Small intestine (tissue), 16 donors: ENCODE measurements at places on chromosomes 1 and 21. TPM values are rescaled to one million over a fixed set of nuclear protein-coding genes. Genes with fewer than 3 reads are reported as not detected.

DNA sequence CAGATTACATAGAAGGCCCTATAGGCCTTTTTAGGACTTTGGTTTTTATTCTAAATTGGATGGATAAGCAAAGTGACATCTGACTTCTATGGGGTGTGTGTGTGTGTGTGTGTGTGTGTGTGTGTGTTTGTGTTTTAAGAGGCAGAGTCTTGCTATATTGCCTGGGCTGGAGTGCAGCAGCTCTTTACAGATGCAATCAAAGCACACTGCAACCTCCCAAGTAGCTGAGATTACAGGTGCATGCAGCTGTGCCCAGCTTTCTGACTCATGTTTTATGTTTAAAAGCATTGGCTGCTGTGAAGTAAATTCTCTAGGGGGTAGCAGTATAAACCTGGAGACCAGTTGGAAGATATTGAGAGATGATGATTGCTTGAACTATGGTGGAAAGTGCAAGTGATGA lies 12.4 kb upstream of the EVI5 start:
- no peak for DNase-seq

GRCh38 chr1:53513846-53514245 lies 54.6 kb downstream of the DMRTB1 start:
- no peak for DNase-seq

DNA sequence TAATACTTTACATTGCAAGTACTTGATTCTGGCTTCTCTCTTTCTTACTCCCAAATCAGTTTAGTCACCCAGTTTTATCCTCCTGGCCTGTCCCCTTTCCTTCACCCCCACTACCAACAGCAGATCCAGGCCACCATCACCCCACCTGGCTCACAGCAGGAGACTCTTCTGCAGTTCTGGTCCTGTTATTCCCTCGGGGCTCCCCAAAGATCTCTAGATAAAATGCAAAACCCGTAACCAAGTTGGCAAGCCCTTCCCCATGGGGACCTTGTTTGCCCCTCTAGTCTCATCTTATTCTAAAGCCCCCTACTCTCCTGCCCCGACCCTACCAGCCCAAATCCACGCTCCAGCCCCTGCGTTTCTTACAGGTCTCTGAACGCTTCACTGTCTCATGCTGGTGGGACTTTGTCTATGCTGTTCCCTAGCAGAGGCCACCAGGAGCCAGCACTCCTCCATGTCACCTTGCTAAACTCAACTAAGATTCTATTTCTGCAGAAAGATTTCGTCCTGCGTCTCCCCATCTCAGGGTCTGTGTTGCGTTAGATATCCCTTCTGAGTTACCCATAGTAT lies 4.0 kb downstream of the ABCG1 start:
- no peak for DNase-seq

DNA sequence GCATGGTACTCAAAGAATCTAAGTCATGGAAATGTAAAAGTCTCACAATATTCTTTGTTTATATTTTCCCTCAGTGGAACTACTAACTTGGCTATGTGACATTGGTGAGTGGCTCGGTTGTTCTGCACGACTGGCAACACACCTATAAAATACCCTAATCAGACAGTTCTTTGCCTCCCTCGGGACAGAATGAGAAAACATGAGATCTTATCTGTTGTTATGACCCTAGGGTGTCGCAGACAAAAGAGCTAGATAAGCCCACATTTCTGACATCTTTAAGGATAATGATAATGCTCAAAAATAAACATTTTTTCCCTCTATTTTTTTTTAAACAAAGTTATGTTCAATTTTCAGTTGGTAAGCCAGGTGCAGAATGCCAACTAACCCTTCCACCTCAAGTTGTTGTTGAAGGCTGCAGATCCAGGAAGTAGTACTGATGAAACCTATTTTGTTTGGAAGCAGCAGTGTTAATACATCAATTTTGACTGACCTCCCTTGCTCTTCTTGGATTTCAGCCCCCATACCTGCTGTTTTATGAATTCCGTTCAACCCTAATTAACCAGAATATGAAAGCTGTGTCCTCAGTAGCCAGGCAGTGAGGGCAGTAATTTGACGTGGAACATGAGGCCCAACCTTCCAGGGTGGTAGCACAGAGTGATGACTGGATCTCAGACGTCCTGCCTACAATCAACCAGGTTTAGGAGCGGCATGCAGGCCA lies 108.7 kb upstream of the DUSP10 start:
- DNase-seq, result no peak

DNA sequence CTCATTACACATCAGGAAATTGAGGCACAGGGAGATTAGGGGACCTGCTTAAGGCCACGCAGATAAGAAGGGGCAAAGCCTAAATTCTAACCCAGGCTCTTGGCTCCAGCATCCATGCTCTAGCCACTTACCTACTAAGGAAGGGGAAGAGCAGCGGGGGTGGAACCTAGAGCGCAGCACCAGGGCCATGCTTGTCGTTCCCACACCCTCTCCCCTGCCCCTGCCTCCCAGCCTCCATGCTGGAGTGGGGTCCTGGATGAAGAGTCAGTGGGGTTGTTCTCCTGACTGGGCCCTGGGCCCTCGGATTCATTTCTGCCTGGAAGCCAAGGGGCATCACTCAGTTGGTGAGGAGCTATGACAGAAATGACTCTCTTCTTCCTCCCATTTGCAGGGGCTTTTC lies 133.3 kb downstream of the FOXD2 start:
- no peak for DNase-seq

- no peak for DNase-seq
These were observed 10.0 kb downstream of the CLDN19 start for GRCh38 chr1:42730002-42730401.

DNA sequence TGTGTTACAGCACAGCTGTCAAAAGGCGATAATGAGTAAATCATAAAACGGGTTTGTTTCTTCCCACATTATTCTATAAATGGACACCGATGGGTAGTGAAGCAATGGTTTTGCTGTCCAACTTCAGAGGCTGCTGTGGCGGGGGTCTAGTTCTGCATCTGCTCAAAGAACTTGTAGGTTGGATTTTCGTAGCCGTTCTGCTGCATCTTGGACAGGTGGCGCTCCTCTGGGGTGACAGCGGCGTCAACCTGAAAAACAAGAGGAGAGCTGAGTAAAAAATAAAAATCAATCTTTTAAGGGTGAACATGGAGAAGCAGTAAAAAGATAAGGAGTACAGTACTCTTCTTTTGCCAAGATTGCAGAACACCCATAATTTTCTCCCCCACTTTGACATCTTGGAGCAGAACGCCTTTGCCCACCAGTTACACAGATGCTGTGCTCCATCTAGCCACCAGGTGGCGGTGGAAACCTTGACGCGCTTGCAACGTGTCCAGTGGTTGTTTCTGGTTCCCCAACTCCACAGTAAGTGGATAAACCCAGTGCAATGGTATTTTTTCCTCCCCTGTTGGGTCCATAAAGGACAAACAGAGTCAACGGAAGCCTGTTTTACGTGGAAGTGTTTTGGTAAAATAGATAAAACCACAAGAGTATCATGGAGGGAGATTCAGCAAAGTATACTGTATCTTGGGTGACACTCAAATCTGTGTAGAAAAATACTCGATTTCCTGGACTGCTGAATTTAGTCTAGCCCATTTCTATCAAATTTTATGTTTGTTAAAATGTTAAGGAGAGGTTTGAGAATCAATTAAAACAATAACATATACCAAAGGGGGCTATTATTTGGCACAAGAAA lies 147.0 kb downstream of the GABPA start:
- DNase-seq, result peak; percentile 79

- DNase-seq, result no peak
These were observed 11.9 kb upstream of the CAPN2 start for GRCh38 chr1:223700388-223700918.

GRCh38 chr1:44664730-44665370 lies 9.4 kb downstream of the TMEM53 start:
- DNase-seq, result no peak

- no peak for DNase-seq
These were observed 43.6 kb upstream of the EDN2 start for GRCh38 chr1:41528106-41528505.

DNA sequence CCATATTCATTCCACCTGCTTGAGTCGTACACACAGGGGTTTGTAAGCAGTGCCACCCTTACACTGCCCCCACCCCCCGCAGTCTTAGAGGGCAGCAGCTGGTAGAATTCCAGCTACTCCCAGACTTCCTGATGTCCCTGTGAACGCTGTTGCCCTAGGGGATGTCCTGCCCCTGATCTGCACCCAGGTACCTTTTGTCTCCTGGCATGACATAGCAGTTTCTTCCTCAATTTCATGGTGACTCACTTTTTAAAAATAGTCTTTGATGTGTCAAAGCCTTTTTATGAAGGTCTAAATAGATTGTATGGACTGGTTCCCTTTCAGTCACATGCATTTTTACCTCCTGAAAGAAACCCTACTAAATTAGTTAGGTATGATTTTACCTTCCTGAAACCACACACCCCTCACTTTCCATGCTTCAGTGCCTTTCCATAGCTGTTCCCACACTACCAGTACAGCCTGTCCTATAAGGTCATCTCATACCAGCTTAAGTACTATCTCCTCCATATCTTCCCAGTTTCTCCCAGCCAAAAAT lies 76.4 kb downstream of the ST3GAL3 start:
- no peak for DNase-seq

DNA sequence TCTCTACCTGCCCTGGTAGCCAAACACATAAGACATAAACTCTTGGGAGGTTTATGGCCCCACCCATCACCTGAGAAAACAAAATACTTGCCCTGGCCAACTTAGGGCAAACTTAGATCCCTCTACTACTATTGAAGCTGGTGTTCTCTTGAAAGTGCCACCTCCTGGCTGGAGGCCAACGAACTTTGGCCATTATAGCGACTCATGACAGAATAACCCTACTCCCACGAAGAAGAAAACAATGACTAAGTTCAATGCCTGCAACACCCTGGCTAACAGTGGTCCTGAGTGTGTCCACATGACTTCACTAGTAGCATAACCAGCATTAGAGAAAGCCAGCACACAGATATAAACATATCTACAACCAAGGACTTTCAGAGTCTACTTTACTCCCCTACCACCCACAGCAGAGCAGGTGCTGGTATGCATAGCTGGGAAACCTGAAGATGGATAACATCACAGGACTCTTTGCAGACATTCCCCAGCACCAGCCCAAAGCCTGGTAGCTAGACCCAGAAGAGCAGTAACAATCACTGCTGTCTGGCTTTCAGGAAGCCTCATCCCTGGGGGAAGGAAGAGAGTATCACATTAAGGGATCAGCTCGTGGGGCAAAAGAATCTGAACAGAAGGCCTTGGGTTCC lies 81.0 kb downstream of the SLC30A10 start:
- peak; percentile 87 for DNase-seq

DNA sequence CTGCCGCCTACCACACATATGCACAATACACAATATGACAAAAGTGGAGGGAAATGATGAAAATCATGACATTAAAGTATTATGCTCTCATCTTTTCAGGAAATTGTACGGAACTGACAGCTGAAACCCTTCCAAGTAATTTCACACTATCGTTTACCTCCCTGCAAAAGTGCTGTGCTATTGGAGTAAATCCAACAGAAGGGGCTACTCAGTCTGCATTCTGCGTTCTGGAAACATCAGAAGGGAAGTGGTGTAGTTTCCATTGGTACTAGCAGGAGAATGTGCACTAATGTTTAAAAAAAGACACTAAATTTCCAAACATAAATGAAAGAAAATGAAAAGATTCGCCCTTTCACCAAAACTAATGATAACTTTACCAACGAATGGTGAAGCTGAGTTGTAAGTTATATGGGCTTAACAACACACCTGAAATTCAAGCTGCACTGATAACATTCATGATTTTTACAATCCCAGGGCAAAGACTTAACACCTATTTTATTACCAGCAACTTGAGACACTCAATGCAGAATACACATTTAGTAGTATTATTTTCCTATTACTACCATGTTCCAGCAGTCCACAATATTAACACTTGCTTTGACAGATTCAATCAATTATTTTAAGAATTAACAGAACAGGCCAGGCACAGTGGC lies 3.2 kb downstream of the DENND1B start:
- peak; percentile 68 for DNase-seq

DNA sequence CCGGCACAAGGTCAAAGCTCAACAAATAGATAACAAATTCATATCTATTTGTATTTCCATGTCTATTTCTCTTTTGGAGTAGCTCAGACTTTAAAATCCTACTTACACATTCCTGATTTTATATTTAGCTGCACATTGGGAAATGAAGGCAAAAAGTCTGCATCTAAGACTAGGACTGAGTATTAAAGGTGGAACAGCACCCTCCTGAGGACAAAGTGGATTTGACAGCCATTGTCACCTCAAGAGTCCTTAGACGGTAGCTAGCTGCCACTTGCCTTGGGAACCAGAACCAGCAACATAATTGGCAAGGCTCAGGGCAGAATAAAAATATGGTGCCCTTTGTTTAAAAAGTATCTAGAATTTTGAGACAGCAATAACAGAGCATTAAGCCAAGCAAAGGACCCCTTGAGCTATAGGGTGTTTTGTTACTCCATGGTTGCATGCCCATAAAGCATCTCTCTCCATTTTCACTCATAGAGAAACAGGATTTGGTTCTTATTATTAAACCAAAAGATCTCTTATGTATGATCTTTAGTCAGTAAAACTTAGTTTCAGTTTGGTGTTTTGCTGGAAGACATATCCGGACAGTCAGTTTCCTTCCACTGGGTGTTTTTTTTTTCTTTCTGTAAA lies 30.0 kb upstream of the SGIP1 start:
- DNase-seq, result peak; percentile 23

DNA sequence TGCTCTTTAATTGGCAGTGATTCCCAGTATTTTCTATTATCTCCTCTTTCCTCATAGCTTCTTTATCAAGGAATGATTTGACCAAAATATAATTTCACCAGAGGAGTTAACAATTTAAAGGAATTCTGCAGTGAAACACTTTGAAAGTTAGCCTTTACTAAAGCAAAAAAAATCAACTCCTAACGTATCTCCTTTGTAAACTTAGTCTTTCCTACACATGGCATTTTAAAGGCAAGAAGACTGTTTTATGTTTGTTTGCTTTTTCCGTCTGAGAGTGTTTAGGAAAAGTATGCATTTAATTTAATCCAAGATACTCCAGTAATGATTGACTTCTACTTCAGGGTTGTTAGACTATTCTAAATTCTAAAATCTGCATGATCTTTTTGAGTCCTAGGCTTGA lies 15.9 kb downstream of the ATP6V1G3 start:
- DNase-seq, result no peak

- peak; percentile 28 for DNase-seq
These were observed 107.0 kb upstream of the TLR5 start for GRCh38 chr1:223249854-223250631.

DNA sequence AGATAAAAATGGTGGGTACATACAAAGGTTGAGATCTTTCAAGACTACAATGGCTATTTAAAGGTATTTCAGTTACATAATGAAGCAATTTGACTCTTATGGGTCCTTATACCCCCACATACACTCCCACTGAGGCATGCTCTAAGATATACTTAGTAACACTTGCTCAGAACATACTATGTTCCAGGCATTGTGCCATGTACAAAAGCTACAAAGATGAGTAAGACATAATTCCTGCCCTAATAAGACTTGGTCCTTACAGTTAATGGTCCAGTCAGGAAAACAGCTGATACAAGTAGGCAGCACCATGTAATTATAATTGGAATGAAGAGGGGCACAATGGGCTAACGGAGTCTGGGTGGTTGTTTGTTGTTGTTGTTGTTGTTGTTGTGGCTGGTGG lies 166.7 kb upstream of the BEND5 start:
- no peak for DNase-seq

The ZDHHC18 gene
- 7.2 TPM for polyA plus RNA-seq

The ITGB2 gene
- polyA plus RNA-seq, result 16.4 TPM

The TCHHL1 gene
- polyA plus RNA-seq, result not detected

The VWA5B1 gene
- 1.5 TPM for polyA plus RNA-seq

The OXCT2 gene
- 3.4 TPM for polyA plus RNA-seq

The HSD3B1 gene
- 5.9 TPM for polyA plus RNA-seq

The CADM3 gene
- polyA plus RNA-seq, result not detected

The CHODL gene
- 0.16 TPM for polyA plus RNA-seq

The ADORA3 gene
- polyA plus RNA-seq, result 2.5 TPM

The KCNN3 gene
- polyA plus RNA-seq, result 1.6 TPM

The TIE1 gene
- polyA plus RNA-seq, result 0.81 TPM

The PPIAL4G gene
- polyA plus RNA-seq, result 0.01 TPM
